ENCODE measurements at places on chromosomes 12 and 14.

- no peak for DNase-seq
Observed at GRCh38 chr12:101527682-101528081, 52.5 kb downstream of the SPIC start.

- DNase-seq = no peak
Observed at GRCh38 chr14:69886453-69887242, 7.4 kb downstream of the SMOC1 start.

DNA sequence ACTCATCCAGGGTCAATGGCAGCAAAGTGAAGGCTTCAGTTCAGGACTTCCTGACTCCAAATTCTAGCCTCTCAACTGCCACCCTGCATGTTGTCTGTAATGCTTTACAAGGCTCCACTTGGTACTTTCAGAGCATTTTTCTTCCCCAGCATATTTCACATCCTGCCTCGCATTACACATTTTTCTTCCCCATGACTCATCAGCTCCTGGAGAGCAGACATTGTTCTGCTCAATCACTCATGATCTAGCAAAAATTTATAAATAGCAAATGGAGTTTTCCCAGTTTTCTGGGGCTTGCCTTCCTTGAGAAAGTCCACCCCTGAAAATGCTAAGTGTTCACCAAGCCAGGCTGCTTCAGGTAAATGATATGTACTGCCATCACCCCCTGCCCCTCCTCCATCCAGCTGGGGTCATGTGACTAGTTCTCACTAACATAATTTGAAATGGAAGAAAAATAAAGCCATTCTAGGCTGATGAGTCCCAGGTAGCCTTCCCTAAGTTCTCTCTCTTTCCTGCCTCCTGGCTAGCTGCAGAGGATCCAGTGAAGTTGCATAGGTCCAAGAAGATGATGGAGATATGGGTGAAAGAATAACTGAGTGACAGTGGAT lies 69.4 kb downstream of the ARMH4 start:
- peak; percentile 63 for DNase-seq

- DNase-seq = no peak
Observed at GRCh38 chr14:47264842-47265241, 410.6 kb downstream of the MDGA2 start.

Measured in glomerular endothelial cell (primary cell).